ENCODE measurements at places on chromosomes 5 and 9.

DNA sequence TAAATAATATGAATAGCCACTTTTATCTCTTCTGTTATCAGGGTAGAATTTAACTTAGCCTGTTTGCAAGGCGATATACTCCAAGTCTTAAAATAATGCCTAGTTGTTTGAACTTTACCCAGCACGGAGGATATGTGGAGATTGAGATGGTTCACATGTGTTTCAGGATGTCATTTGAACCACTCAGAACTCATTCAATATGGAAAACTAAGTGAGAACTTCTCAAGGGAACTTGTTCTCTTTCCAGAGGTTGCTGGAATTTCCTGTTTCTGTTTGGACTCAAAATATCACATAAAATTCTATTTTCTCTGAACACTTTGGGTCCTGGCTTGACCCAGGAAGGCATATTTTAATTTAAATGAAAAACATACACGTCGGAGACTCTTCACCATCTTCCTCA lies 139.1 kb upstream of the MYO10 start:
- DNase-seq = no peak

DNA sequence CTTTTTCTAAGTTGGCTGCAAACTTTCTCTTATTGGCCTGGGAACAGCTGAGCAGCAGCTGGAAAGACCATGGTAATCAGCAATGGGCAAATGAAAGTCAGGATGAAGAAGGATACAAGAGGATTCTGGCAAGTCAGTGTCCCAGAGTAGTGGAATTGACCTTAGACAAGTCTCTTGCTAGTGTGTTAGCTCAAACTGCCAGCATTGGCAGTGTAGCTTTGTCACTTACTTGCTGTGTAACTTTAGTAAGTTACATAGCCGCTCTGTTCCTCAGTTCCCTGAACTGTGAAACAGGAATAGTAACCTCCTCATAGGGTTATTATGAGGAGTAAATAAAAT lies 3.6 kb downstream of the ALDH1A1 start:
- DNase-seq = no peak

- DNase-seq = no peak
Observed at GRCh38 chr5:153491038-153491744, 721 bp downstream of the GRIA1 start.

GRCh38 chr9:125949703-125950460 lies 202.7 kb downstream of the PBX3 start:
- DNase-seq = no peak

GRCh38 chr5:59034498-59035186 lies 451.8 kb downstream of the RAB3C start:
- DNase-seq = no peak

GRCh38 chr5:138148811-138149210 lies 9.6 kb upstream of the NME5 start:
- no peak for DNase-seq

- no peak for DNase-seq
Observed at GRCh38 chr5:112018846-112019245, 261.9 kb upstream of the NREP start.

- DNase-seq = no peak
Observed at GRCh38 chr5:107437986-107438510, 232.7 kb downstream of the EFNA5 start.

DNA sequence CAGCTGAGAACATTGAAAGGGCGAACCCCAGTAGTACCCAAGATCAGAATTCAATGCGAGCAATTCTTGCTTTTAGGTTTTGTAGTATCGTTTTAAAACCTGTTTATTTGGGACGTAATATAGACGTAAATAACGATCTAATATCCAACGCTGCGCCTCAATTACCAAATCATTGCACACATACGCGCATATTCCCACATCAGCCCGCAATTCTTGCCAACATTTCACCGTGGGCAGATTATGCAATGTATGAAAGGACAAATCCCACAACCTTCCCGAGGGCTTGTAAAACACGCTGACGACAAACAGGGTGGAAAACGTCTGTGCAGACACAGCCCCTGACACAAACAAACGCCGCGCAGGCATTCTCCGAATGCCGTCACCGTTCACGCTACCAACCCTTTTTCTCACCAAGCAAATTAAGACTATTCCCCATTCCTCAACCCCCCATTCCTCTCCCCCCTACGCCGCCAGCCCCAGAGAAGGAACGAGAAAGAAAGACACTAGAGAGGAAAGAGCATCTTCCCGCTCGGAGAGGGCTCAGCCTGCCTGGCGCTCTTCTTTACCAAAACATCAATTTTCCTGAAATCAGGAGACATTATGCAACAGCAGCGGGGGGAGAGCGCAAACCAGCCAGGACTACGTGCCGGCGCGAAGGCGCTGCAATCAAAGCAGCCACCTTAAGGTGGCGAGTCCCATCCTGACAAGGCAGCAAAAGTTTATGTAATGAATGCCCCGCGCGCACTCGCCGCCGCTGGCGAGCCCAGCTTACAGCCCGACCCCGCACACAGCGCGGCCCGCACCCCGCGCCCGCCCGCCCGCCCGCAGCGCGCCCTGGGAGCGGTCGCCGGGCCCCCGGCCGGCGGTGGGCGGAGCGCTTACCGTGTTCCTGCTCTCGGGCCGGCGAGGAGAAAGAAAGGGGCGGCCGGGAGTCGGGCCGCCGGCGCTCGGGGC lies 597 bp downstream of the NFIL3 start:
- DNase-seq = peak; percentile 36

DNA sequence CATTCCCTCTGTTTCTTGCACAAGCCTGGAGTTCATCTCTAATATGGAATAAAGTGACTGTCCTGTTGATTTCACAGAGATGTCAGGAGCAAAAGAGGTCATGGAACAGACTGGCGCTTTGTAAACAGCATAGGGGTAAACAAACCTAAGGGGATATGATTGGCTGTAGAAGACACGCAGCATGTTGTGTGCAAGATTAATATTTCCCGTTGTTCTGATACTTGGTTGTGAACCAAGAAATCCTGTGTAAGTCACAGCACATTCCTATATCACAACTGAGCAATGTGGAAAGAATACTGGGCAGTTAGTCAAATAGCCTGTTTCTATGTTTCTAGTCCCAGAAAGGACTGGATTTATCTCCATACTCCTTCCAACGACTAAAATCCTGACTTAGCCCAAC lies 3.2 kb downstream of the ADAMTS12 start:
- no peak for DNase-seq

GRCh38 chr5:99398976-99399375 lies 470.2 kb upstream of the CHD1 start:
- DNase-seq = no peak

GRCh38 chr9:624935-625500 lies 216.5 kb upstream of the DMRT1 start:
- no peak for DNase-seq

DNA sequence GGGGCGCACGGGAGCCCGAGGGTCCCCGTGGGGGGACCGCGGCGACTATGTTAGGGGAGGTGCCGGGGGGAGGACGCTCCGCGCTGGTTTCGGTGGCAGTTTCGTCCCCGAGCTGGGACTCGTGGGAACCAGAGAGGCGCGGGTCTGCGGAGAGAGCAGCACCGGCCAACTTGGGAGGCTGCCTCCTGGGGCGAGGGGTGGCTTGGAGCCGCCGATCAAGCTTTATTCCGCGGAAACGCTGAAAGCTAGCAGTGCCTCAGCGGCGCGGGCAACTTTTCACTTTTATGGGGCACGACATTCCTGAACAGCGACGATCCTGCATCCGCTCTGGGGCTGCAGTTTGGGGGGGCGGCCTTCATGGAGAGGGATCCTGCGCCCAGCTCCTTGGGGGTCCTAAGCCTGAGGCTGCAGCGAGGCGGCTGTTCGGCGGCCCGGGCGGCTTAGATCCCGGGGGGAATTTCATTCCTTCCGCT lies 369 bp downstream of the OCLN start:
- DNase-seq = no peak

GRCh38 chr5:117590944-117591343 lies 1016.3 kb upstream of the SEMA6A start:
- no peak for DNase-seq

- peak; percentile 13 for DNase-seq
Observed at GRCh38 chr9:88722753-88723152, 187.8 kb downstream of the NXNL2 start.

DNA sequence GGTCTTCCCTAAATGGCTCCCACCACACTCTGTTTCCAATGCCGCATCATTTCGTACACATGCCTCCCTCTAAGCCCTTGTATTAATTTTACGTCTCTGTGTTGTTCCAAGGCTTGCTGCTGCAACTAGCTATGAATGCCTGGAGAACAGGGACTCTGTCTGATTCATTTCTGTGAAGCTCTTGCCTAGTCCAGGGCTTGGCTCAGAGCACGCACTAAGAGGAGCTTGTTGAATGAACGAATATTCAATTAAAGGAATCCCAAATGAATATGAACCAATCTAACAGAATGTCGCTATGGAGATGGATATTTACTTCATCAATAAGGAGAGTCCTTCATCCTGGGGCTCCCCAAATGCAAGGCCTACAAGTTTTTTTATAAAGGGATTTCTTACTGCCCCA lies 55.3 kb downstream of the TGFBR1 start:
- no peak for DNase-seq

GRCh38 chr9:13351778-13352386 lies 72.4 kb upstream of the MPDZ start:
- peak; percentile 1 for DNase-seq

DNA sequence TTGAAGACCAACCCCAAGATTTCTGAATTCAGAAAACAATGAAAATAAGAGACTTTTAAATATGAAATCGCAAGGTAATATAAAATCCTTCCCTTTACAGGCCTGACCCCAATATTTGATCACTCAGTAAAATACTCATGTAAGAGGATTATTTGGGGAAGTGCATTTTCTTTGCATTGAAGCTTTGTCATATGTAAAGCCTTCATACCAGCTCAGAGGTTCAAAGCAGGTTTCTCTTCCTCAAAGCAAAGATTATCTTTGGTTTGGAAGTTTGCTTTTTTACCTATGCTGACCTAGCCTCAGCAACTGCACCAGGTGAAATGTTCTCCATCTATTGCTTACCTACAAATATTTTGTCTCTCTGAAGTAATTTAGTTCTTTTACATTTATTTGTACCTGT lies 106.5 kb upstream of the PARP8 start:
- DNase-seq = no peak

DNA sequence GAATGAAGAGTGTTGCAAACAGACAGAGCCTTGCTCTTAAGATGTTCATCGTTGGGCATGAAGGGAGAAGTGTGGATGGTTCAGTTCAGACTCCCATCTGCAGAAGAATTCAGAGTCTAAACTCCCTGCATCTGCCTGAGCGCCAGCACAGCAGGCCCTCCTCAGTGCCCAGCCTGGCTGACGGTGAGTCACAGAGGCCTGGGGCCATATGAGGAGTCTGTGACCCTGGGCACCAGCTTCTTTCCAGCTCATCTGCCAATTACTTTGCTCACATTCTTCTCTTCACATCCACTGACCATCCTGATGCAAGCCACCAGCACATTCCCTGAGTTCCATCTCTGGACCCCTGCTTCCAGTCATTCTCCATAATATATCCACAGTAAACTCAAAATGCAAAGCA lies 401.1 kb upstream of the TRPC7 start:
- DNase-seq = no peak

GRCh38 chr5:141762790-141763368 lies 80.8 kb upstream of the ARAP3 start:
- DNase-seq = no peak

- DNase-seq = no peak
Observed at GRCh38 chr5:33594006-33594405, 153.2 kb downstream of the TARS1 start.

GRCh38 chr9:128215491-128216409 lies 12.6 kb downstream of the DNM1 start:
- DNase-seq = no peak

GRCh38 chr5:140000332-140000731 lies 42.8 kb downstream of the NRG2 start:
- DNase-seq = no peak

DNA sequence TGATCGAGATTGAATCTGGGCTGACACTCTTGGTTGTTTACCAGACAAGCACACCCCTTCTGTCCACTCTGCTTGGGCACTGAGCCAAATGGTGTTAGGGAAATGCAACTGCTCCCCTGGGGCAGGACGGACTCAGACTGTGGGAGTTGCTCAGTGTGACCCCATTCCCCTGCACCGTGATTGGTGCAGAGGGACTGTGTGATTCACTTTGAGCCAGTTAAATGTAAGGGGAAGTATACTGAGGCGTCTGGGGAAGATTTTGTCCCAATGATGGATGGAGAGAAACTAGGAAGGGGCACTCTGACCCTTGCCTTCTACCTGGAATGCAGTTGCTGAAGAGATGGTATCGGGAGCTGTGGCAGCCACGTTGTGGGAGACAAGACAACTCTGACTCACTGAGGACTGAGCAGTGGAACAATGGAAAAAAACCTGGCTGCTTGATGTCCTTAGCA lies 196.0 kb upstream of the ANKRD55 start:
- DNase-seq = no peak

GRCh38 chr5:143361438-143361837 lies 42.0 kb downstream of the NR3C1 start:
- no peak for DNase-seq

GRCh38 chr9:129405089-129405826 lies 215.6 kb downstream of the C9orf50 start:
- no peak for DNase-seq

- no peak for DNase-seq
Observed at GRCh38 chr9:108885643-108886348, 23.7 kb downstream of the ACTL7A start.

- DNase-seq = no peak
Observed at GRCh38 chr5:52759331-52759730, 28.4 kb upstream of the ITGA1 start.

GRCh38 chr5:151661968-151662732 lies 24.6 kb downstream of the SPARC start:
- DNase-seq = no peak

DNA sequence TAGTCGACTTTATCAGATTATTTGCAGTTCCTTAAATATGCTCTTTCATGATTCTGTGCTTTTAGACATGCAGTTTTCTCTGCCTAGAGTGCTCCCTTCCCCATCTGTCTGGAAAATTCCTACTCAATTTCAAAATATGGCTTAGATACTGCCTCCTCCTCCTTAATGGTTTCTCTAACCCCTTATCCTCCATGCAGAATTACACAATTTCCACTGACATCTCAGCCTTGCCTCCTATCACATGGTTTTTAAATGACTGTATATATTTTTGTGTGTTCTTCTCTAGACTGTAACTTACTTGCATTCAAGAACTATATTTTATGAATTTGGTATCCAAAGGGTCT lies 85.2 kb downstream of the SLC44A1 start:
- no peak for DNase-seq

DNA sequence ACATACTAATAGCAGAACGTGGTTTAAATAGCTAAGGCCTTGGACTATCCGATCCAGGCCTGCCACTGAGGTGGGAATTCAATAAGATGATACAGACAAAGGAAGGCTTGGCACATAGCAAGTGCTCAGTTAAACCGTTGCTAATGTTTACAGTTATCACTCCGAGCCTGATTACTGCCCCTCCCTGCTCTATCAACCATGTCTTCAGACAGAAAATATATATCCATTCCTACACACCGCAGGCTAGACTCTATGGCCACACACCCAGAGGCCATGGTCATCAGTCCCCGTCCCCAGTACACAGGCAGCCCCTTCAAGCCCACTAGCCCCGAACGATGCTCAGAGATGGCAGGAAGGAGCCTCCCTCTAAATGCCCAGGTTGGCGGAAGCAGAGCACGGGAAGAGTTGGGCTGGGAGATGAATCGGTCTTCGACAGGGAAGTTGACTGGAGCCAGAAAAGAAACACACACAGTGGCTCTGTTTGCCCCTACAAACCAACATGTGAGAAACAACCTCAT lies 49.7 kb upstream of the STXBP1 start:
- DNase-seq = no peak
